ENCODE measurements at places on chromosomes 12 and 14.

- no peak for DNase-seq
Measured at GRCh38 chr12:124713041-124713435, 145.6 kb upstream of the NCOR2 start.

GRCh38 chr14:61607570-61608244 lies 87.6 kb upstream of the HIF1A start:
- DNase-seq, result no peak

DNA sequence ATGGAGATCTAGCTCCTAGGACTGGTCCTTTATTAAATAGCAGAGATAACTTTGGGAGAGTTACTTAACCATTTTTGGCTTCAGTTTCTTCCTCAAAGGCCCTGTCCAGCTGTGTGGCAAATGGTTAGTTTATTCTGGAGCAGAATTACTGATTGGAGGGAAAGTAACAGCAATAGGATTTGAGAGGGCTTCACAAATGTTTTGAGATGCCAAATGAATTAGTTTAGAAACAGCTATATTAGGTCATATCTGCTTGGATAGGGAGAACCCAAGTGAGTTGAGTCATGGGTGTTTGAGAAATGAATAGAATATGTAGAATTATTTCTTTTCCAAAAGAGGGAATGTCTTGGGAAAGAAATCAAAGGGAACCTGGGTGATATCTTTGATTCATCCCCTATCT lies 17.5 kb downstream of the RASSF3 start:
- DNase-seq, result no peak

DNA sequence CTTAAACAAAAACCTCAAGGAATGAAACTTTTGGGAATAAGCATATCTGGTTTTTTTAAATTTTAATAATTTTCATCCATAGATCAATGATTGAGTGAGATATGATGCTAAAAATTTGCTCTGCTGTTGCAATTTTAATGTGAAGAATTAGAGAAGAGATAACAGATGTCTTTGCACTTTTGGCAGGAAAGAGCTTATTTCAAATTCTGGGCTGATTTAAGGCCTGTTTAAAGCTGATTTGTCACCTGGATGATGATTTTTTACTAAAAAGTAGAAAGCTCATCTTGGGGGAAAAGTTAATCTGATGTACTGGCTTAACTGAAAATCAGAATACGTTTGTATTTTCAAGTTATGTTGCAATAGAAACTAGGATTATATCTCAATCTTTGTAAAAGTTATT lies 268.9 kb upstream of the NOVA1 start:
- no peak for DNase-seq

DNA sequence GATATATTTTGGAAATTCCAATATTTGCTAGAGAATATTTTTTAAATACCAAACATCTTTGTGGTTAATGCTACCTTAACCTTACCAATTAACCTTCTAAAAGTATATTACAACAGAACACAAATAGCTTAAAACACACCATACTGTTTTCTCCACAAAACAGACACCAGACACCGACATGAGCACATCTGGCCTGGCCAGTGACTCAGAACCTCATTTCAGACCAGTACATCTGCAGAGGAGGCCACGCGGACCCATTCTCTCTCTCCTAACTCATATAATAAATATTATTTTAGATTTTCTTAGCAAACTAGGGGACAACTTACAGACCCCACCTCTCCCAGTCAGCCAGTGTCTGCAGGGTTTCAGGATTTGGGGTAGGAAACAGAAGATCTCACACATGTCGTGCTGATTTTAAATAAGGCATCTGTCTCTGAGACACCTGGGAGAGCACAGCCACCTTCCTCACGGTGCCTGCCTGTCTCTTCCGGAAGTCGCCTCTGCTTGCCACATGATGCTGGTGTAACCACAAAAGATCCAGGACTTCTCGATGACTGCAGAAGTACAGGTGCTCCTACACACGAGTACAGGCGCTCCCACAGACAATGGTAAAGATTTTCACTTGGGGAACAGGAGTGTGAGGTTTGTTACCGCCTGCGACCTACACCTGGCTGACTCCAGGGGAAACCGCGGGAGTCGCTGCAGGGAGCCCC lies 9.7 kb upstream of the ANKLE2 start:
- no peak for DNase-seq

- DNase-seq, result no peak
Measured at GRCh38 chr12:22406627-22407026, 72.1 kb upstream of the ST8SIA1 start.

GRCh38 chr12:103197725-103198388 lies 240.4 kb downstream of the ASCL1 start:
- no peak for DNase-seq

GRCh38 chr12:91974541-91975085 lies 171.0 kb downstream of the BTG1 start:
- no peak for DNase-seq

DNA sequence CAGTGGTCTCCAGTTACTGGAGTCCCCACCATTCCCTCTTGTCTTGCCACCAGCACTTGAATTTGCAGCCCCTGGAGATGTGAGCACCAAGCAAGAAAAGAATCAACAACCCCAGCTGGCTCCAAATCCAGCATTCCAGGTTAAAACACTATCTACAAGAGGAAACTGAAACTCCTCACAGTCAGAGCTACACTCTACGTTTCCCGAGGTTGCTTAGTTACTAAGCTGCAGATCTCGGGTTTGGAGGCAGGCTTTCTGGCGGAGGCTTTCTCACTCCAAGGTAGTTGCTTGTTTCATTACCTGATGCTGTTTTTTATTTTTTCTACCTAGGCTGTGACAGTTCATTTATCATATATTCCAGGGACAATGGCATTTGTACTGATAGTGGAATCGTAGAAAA lies 248.1 kb downstream of the GLT1D1 start:
- no peak for DNase-seq

GRCh38 chr12:71420775-71421406 lies 18.7 kb upstream of the LGR5 start:
- no peak for DNase-seq

GRCh38 chr14:34465069-34465859 lies 3.2 kb upstream of the SPTSSA start:
- DNase-seq, result no peak

DNA sequence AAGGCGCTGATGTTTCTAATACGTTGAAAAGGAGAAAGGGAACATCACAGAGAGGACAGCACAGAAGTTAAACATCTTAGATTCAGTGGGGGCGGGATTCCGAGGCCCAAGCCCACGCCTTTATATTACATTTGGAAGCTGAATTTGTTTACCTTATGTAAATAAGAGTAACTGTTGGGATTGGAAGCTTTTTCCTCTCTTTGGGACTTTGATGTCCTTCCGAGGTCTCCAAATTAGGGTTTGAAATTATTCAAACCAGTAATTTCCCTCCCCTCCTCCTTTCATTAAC lies 6.4 kb downstream of the FOXA1 start:
- DNase-seq, result no peak

GRCh38 chr14:58737511-58737910 lies 99.7 kb downstream of the DACT1 start:
- DNase-seq, result no peak

DNA sequence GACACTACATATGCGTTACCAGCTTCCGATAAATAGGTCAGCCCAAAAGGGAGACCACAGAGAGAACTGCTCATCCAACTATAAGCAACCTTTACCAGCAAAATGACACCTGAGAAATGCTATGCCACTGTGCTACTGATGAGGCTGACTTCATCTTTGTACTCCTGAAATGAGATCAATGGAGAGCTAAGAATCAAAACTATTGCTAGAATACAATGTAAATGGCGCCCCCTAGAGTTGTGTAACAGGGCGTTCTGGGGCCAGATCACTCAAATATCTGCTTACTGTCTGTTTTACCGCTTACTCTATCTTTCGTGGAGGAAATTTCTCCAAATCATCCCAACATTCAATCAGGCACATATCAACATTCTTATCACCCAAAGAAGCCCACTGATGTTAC lies 4.6 kb downstream of the ZNF384 start:
- no peak for DNase-seq
